Stimulated activated CD4-positive, alpha-beta T cell treated with anti-CD3 and anti-CD28 coated beads, TNF-alpha, amount 100 ng/mL, for 4 hours (primary cell): ENCODE measurements at places on chromosomes 11 and 22.

DNA sequence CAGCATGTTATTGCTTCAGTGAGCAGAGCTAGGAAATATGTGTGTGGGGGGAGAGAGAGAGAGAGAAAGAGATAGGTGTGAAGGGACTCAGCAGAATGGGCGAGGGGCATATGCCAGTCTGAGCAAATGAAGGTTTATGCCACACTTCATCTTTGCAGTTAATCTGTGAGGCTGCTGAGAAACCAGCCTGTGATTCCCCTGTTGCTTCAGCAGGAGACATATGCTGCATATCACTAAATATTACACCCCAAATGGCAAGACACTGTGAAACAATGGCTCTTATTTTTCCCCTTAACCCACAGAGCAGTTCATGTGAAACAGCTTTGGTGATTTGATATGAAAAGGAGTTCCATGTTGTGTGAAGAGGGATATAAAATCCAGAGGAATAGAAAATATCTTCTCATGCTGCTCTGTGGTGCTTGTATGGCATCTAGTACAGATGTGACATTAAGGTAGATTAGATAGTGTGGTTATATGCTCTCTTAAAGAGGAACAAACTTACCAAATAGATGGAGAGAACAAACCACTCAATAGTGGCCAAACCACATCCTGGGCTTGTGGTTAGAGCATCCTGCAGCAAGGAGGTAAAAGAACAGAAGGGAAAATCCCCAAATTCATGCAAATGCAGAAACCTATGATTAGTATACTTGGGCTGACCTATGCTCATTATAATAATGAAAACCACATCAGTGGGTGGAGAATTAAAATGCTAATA lies 864.2 kb downstream of the FAM181B start:
- DNase-seq: peak; percentile 63

- DNase-seq: no peak
These were observed 25.3 kb upstream of the ALX4 start for GRCh38 chr11:44335052-44335760.

- no peak for DNase-seq
These were observed 5.1 kb downstream of the SHISAL1 start for GRCh38 chr22:44307509-44308169.

DNA sequence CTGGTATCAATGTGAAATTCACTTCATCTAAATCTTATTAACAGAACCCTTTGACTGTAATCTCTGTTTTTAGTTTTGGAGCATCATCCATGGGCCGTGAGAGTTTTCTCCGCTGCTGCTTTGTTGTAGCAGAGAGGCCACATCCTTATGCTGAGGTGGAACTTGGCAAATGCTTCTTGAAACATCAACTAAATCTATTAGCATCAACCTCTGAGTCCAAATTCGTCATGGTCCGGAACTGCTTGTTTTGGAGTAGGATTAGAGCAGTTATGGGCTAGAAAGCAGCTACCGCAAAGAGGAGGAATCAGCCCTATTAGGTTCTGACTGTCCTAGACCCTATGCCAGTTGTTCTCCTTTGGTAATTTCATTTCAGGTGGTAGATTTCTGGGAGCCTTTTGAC lies 117.7 kb downstream of the PGR start:
- DNase-seq: no peak

GRCh38 chr22:44037519-44038375 lies 13.6 kb downstream of the PARVB start:
- no peak for DNase-seq

- no peak for DNase-seq
These were observed 14.2 kb downstream of the DTX4 start for GRCh38 chr11:59186130-59186594.

DNA sequence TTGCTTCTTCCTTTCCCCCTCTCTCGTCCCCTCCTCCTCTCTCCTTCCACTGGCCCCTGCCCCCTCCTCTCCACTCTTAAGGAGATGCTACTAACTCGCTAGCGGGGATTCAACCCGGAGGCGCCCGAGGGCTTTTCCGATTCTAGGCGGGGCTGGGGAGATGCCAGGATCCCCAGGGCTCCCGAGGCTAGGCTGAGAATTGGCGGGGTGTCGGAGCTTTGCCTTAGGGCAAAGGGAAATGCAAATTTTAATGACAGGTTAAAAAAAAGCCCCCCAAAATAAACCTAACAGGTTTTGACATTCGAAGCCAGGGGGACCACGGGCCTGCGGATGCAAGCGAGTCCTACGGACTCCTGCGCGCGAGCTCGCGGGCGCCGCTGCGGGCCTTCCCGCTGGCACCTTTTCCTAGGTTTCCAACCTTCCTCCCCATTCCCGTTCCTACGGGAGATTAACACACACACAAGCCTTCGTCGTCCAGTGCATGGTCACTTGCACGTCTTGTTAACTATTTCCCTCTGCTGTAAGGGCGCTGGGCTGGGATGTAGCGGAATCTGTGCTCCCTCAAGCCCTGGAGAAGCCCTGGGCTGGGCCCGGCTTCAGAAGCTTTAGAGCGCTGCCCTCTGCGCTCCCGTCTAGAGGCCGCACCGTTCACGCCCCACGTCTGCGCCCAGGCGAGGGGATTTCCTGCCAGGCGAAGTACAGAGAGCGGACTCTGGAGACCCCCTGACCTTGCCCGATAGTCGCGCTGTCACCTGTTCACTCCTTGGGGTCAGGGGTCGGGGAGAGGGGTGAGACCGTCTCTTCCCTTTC lies 729 bp upstream of the ALX4 start:
- DNase-seq: no peak

GRCh38 chr11:59615120-59615636 lies 396 bp downstream of the OSBP start:
- peak; percentile 41 for DNase-seq

- DNase-seq: no peak
These were observed 61.9 kb upstream of the CSNK2A3 start for GRCh38 chr11:11414996-11415395.

- DNase-seq: no peak
These were observed 42.5 kb downstream of the SBF1 start for GRCh38 chr22:50432131-50432876.

DNA sequence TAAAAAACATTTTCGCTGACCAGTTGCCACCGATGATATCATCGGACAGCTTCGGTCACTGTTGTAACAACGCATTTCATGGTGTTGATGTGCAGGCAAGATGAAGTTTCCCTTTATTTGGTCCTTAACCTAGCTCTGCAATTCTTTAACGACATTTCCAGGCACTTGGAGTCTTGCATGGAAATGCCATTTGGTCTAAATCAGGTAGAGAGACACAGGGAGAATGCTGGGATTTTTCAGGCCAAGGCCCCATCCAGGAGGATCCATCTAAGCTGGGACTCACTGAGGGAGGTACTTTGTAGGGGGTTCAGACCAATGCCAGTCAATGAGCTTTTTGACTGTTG lies 121.5 kb upstream of the RCN1 start:
- DNase-seq: no peak

DNA sequence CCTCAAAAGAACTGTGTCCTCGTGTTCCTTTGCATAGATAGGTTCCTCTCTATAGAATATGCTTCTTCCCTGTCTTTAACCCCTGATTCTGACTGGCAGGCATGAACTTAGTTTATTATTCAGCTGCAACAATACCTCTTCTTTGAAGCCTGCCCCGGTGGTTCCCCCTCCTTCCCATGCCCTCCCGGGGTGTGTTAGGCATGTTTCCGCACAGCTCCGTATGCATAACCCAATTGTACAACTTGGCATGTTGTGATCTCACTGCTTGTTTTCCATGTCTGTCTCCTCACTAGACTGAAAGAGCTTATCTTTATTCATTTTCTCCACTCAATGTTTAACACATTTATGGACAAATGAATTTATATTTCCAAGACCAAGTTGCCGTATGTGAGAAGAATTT lies 72.6 kb downstream of the DEPDC5 start:
- no peak for DNase-seq

DNA sequence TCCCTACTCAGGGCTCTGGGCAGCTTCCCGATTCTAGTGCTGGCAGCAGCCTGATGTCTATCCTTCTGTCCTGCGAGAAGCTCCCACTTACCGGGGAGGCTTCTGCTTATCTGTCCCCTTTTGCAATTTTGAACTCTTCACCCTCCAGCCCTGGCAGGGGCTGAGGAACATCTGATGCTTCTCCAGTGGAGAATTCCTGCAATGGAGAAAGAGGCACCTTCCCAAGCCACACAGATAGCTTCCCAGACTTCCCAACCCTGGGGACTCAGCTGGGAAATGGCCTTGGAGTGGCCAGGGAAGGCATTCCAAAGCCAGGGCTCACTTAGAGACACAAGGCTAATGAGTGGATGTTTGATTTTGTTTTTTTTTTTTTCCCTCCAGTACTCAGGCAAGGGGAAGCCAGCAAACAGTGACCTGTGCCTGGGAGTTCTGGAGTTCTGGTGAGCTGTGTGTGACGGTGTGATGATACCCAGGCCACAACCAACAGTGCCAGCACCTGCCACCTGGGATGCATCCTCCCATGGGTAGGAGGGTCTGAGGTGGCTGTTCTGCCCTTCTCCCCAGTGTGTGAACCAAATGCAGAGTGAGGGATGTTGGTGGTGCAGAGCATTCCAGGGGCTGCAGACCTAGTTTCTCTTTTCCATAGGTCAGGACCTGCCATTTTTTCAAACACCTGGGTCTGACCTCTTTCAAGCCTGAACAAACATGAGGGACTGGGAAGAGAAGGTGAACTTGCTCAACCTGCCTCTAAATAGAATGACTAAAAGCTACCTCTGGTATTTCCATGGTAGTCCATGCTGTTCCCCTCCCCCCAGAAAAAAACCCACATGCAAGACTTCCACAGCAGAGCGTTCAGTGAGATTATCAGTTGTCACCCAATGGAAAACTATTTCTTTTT lies 95.1 kb downstream of the CCDC81 start:
- no peak for DNase-seq
